ENCODE measurements at places on chromosomes 5 and 9. TPM values are rescaled to one million over a fixed set of nuclear protein-coding genes. Genes with fewer than 3 reads are reported as not detected.

- no peak for DNase-seq
Observed at GRCh38 chr9:16223074-16223871, 647.2 kb downstream of the BNC2 start.

GRCh38 chr9:123397975-123398374 is 42.0 kb downstream of the CRB2 start:
- no peak for DNase-seq

DNA sequence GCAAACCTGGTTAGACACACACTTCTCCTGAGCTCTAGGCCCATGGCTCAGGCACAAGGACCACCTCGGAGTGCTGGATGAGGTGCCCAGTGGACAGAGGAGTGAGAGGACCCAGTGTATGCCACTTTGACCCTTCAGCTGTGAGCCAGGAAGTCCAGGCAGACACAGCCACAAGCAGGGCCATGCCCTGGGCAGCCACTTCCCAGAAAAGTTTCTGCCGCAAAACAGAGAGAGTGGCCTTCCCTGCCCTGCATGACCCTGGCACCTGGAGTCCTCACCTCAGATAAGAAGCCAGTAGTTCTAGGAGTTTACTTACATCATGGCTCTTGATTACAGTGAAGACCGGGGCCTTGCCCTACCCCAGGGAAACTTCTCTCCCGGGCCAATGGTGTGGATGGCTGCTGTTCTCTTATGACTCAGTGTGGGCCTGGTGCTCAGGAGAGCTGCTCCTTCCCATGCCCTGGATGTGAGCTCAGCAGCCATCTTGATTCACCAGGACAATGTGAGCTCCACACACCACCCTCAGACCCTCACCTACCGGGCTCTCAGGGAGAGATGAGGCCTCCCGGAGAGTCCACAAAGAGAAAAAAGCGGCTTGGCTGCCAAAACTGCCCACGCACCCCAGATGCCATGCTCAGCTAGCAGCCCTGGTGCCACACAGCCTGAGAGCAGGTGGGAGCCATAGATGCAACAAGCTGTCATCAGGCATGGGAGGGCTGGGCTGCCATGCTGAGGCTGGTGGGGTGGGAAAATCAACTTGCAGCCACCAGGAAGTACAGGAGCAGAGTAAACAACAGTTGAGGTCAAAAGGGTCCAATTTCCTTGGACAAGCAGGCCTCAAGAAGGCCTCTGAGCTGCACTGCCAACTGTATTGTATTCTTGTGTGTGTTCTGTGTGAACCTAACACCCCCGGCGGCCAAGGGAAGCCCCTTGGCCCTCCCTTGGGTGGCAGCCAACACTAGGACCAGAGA is 11.7 kb upstream of the IRF1 start:
- DNase-seq, result no peak

DNA sequence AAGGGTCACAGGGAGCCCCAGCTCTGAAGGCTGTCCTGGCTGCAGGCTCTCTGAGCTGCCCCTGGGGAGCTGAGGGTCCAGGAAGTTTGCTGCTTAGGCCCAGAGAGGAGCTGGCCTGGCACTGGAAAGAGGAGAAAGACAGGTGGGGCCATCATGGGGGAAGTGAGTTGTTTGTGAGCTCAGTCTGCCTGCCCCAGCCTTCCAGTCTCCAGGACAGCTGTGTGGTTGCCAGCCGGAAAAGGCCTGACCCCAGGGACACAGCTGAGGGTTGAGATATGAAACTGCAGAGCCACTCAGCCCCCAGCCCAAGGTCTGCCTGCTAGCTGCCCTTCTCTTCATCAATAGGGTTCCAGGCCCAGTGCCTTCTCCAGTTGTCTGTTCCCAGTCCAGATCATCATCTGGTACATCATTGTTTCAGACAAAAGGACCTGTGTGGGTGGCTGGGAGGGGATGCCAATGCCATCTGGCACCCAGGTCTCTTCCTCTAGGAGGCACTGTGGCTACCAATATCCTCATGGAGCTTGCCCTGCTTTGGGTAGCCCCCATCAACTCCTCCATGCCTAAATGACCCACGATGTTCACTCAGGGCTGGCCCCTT is 4.3 kb upstream of the DDX41 start:
- peak; percentile 11 for DNase-seq

DNA sequence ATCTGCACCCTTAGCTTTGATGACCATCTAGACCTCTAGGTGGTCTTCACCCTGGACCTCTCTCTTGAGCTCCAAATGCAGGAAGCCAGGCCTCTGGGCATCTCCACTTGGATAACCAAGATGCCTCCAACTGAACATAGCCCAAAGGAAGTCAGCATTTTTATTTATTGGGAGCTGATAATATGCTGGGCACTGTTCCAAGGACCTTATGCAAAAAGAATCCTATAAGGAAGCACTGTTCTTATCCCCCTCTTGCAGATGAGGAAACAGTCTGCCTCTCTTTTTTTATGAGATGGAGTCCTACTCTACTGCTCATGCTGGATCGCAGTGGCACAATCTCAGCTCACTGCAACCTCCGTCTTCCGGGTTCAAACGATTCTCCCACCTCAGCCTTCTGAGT is 219.9 kb downstream of the CDK5RAP2 start:
- DNase-seq, result no peak

The LPAR1 gene
- 9.3 TPM for total RNA-seq

Data from left ventricle myocardium superior (tissue), 1 donor.